ENCODE measurements at places on chromosomes 3 and 15. TPM values are rescaled to one million over a fixed set of nuclear protein-coding genes. Genes with fewer than 3 reads are reported as not detected.

DNA sequence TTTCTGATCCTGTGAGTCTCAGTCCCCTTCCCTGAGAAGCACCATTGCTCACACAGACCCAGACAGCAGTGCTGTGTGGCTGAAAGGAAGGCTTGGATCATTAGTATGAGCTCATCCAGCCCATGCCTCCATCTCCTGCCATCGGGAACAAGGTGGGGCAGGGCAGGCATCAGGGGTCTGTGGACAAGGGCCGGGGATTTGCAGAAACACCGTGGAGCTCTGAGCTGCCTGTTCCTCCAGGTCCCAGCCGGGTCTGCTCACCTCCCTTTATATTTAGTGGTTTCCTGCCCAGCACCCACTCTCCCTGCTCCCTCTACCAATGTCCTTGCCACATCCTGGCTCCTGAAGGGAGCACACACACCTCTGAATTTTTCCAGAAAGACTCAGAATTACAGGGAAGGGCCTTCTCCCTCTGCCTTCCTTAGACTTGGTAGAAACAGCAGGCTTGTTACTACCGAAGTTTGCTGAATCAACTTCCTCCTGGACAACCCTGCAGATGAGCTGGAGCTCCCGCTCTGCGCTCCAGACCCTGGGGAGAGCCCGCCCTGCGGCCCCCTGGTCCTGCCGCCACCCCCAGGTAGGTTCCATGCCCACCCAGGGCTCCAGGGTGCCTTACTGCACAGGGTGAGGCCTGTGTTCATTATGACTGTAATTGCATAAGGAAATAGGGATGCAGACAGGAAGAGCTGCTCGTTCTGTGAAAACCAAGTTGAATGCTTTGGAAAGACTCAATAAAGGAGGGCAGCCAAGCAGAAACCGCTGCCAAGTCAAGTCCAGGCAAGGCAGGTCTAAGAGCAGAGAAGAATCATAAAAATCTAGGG lies 128.1 kb downstream of the NSMCE3 start:
- DNase-seq = no peak

DNA sequence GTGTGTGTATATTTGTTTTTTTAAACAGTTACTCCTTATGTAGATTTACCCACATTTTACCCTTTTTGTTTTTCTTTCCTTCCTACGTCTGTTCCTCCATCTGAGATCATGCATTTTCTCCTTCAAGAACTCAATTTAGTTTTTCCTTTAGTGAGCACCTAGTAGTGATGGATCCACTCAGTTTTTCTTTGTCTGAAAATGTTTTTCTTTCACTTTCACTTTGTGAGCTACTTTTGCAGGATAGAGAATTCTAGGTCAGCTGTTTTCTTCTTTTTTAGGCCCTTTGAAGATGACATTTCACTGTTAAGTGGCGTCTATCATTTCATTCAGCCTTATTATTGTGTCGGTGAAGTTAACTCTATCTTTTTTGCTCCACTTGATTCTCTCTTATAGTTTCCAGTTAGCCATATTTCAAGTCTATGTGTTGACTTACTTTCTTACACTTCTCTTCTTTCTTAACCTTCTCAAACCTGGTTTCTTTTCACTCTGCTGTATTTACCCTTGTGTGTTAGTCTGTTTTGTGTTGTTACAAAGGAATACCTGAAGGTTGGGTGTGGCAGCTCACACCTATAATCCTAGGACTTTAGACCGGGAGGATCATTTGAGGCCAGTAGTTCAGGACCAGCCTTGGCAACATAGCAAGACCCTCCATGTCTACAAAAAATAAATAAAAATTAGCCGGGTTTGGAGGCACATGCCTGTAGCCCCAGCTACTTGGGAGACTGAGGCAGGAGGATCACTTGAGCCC lies 55.8 kb downstream of the PRKCI start:
- DNase-seq = no peak

DNA sequence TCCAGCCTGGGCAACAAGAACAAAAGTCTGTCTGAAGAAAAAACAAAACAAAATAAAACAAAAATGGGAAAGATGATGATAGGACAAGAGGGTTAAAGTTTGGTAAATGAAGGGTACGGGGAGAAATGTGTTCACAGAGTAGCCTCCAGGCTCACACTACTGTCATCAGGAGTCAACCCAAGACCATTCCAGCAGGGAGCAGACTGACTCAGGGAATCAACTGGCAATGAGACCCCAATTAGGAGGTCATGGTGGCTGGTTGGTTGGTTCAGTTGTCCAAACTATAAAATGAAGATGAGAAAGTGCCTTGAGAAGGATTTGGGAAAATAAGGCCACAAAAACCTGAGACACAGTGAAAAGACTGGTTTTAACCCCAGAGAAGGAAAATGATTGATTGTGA lies 51.8 kb downstream of the KLHL6 start:
- DNase-seq = no peak

GRCh38 chr3:16897254-16897926 lies 12.6 kb downstream of the PLCL2 start:
- no peak for DNase-seq

The CELF6 gene
- total RNA-seq = 0.82 TPM

The CYP8B1 gene
- not detected for total RNA-seq
